ENCODE measurements at places on chromosomes 5 and 9. TPM values are rescaled to one million over a fixed set of nuclear protein-coding genes. Genes with fewer than 3 reads are reported as not detected.

- no peaks in the 10 kb centered on the region for H3K36me3 ChIP-seq
- H3K27me3 ChIP-seq = no peaks in the 10 kb centered on the region
- peaks cover 5% of the 10 kb centered on the region for H3K4me1 ChIP-seq
Observed at GRCh38 chr5:40841068-40841805, at the start of gene CARD6. TSS of gene CARD6 (plus strand) at chr5:40841367. CDS start at chr5:40841383, 16 bp downstream.

DNA sequence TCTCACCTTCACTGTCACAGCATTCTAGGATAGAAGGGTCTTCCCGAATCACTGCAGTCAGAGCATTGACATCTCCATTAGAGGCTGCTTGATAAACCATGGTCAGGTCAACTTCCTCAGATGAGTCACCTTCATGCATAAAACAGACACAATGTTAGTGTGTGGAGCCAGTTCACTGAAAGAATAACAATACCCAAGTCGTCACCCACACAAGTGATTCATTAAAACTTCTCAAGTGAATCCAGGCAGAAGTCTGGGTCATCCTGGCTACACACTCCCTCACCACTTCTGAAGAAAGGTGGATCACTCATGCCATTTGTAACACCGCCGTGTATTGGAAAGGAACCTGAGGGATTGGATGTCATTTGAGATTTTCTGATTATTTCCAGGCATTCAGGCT is 49.6 kb downstream of the ANKRD55 start:
- DNase-seq = no peak
- no peaks in the 10 kb centered on the region for H3K4me1 ChIP-seq
- no peak overlapping the region for H3K27ac ChIP-seq
- H3K4me3 ChIP-seq = no peak overlapping the region
- no peaks in the 10 kb centered on the region for H3K36me3 ChIP-seq

- H3K36me3 ChIP-seq = no peaks in the 10 kb centered on the region
- no peak for DNase-seq
- no peak overlapping the region for H3K4me3 ChIP-seq
- H3K27me3 ChIP-seq = no peaks in the 10 kb centered on the region
- H3K27ac ChIP-seq = no peak overlapping the region
- no peaks in the 10 kb centered on the region for H3K4me1 ChIP-seq
Observed at GRCh38 chr9:116039312-116039711, 114.3 kb upstream of the PAPPA start.

DNA sequence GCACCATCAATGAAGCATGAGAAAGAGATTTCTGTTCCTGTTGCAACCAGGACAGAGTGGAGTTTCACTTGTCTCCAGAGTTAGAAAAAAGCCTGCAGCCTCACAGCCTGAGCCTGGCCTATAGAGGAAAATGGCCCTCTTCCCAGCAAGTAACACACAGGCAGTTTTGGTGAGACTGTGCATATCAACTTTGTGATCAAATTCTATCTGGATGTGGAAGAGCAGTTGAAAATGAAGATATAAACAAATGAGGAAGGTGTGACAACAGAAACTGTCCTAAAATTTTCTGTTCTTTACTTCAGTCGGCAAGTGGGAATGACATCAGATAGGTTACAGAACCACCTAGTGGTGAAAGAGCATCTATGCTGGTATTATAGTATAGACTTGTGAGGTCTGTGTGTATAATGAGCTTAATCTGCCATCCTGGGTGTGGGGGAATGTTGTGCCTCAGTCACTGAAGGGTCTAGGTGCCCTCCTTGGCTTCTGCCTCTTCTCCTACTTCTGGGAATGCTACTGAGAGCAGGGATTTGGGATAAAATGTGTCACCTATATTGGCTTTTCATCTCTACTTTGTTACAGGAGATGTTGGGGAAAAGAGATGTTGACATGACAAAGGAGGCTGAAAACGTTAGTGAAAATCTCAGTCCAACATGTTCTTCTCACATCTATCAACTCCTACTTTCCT is 28.2 kb downstream of the YIPF5 start:
- H3K27ac ChIP-seq = no peak overlapping the region
- no peaks in the 10 kb centered on the region for H3K36me3 ChIP-seq
- no peak overlapping the region for H3K4me3 ChIP-seq
- H3K4me1 ChIP-seq = no peaks in the 10 kb centered on the region

GRCh38 chr5:15021266-15022046 is 149.9 kb upstream of the ANKH start:
- no peaks in the 10 kb centered on the region for H3K36me3 ChIP-seq
- no peaks in the 10 kb centered on the region for H3K4me1 ChIP-seq
- no peaks in the 10 kb centered on the region for H3K27me3 ChIP-seq
- no peak overlapping the region for H3K4me3 ChIP-seq
- H3K27ac ChIP-seq = no peak overlapping the region

- no peaks in the 10 kb centered on the region for H3K36me3 ChIP-seq
- DNase-seq = peak; percentile 59
- peak overlapping the region; percentile 62 for H3K27ac ChIP-seq
- H3K27me3 ChIP-seq = no peaks in the 10 kb centered on the region
Observed at GRCh38 chr9:134025606-134026541, 593 bp downstream of the BRD3OS start.

SH3PXD2B gene
- 71.8 TPM for total RNA-seq

DNA sequence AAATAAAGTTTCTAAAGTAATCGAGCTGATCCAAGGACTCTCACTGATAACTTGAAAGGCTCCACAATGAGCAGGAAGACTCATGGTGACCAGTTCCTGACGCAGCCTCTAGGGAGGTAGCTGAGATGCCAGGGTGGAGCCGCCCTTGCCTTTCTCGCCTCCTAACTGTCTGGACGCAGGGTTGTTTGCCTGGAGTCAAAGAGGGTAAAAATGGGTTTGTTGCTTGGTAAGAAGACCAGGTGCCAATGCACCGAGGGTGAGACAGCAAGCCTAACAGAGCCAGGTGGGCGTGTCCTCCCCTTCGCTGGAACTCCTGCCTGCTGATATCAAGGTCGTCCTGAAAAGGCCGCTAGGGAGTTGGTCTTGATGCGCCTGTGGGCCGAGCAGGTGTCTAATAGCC is 48.6 kb upstream of the FCN1 start:
- peaks cover 3% of the 10 kb centered on the region for H3K4me1 ChIP-seq
- DNase-seq = peak; percentile 6
- H3K36me3 ChIP-seq = no peaks in the 10 kb centered on the region
- H3K4me3 ChIP-seq = no peak overlapping the region
- no peaks in the 10 kb centered on the region for H3K27me3 ChIP-seq

PCDHB16 gene
- total RNA-seq = 6.6 TPM

- no peaks in the 10 kb centered on the region for H3K27me3 ChIP-seq
- H3K4me1 ChIP-seq = peaks cover 15% of the 10 kb centered on the region
- H3K36me3 ChIP-seq = no peaks in the 10 kb centered on the region
- H3K27ac ChIP-seq = peak overlapping the region; percentile 41
- H3K4me3 ChIP-seq = no peak overlapping the region
Observed at GRCh38 chr9:137638680-137639079, 19.9 kb downstream of the EHMT1 start.

DNA sequence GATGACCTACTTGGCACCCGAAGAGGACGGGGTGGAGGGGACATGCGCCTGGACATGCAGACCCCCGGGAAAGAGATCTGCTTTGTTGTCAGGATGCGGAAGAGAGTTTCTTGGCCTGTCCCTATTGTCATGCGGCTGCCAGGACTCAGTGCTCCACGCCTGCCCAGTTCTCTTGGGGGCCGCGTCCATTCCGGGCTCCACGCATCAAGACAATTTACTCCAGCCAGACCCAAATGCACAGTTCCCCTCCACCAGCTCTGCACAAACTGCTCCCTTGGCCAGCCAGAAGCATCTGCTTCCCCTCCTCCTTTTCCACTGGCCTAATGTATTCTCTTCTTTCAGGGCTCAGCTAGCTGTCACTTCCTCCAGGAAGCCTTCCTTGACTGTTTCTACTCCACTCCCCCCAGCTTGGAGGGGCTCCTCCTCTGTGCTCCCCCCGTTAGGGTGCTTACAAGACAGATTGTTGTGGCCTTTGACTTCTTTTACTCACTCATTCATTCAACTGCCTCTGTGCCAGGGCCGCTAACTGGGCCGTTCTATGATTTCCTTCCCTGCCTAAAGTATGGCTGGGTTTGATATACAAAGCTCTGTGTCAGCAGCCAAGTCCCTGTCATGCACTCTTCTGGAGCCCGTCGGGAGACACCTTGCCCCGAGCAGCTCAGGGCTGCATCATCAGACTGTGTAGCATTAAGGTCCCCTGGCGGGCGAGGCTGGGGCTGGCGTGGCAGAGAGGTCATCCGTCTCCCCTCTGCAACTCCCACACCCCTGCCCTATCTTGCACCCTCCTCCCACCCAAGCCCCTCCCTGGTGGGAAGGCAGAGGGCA is 6.6 kb downstream of the FIBCD1 start:
- DNase-seq = no peak
- no peaks in the 10 kb centered on the region for H3K36me3 ChIP-seq
- H3K27me3 ChIP-seq = peaks cover under 1% of the 10 kb centered on the region

DNA sequence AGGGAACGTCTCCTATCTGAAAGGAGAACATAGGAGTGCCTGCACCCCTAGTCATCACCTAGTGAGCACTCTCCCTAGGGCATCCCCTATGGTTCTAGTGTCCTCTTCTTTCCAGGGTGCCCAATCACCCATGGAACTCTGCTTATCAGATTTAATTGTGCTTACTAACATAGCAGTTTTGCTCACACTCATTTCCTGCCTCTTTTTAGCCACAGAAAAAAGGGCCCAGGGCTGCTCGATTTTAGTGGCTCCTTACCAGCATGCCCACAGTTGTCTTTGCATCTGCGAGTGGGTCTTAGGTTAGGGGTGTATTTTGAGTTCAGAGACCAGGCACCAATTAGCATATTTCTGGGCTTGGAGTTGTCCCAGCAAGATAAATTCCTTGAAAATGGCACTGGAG is 1110.2 kb downstream of the TAF11L14 start:
- no peak overlapping the region for H3K27ac ChIP-seq
- no peak overlapping the region for H3K4me3 ChIP-seq
- no peak for DNase-seq

AK1 gene
- 174 TPM for total RNA-seq

DNA sequence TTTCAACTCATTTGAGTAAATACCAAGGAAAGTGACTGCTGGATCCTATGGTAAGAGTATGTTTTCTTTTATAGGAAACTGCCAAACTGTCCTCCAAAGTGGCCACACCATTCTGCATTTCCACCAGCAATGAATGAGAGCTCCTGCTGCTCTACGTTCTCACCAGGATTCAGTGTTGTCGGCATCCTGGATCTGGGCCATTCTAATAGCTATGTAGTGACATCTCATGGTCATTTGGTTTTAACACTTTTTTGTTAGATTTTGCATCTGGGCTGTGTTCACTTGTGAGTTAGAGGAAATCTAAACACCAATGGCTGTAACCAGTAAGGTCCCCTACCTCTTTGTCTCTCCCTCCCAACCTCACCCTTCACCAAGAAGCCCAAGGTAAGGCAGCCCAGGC is 115.9 kb downstream of the ATPSCKMT start:
- H3K27me3 ChIP-seq = no peaks in the 10 kb centered on the region
- H3K4me3 ChIP-seq = no peak overlapping the region
- no peaks in the 10 kb centered on the region for H3K36me3 ChIP-seq
- H3K4me1 ChIP-seq = no peaks in the 10 kb centered on the region
- no peak overlapping the region for H3K27ac ChIP-seq

- DNase-seq = no peak
- H3K4me1 ChIP-seq = peaks cover 16% of the 10 kb centered on the region
- H3K27ac ChIP-seq = peak overlapping the region; percentile 92
- no peaks in the 10 kb centered on the region for H3K36me3 ChIP-seq
Observed at GRCh38 chr5:147455822-147456450, 53.9 kb downstream of the DPYSL3 start.

DNA sequence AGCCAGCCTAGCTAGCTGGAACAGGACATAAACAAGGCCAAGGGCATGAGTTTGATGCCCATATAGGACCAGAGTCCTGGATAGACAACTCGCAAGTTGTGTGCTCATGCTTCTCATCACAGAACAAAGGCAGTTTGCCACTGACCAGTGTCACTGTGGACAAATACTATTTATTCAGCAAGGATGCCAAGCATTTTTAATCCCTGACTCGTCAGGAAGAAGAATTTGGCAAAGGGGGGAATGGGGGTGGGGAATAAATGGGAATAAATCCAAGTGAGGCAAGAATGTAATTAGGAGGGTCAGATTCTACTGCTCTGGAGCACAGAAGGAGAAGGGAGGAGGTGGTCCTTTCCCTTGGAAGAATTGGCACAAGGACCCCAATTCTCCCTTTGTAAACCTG is 46.8 kb upstream of the ANKRD55 start:
- DNase-seq = no peak
- peaks cover 2% of the 10 kb centered on the region for H3K4me1 ChIP-seq
- H3K27ac ChIP-seq = no peak overlapping the region
- H3K4me3 ChIP-seq = no peak overlapping the region
- H3K27me3 ChIP-seq = no peaks in the 10 kb centered on the region
- H3K36me3 ChIP-seq = no peaks in the 10 kb centered on the region

CDH12 gene
- not detected for total RNA-seq

GRCh38 chr9:32991897-32992594 is 9.4 kb downstream of the APTX start:
- H3K36me3 ChIP-seq = no peaks in the 10 kb centered on the region
- H3K27ac ChIP-seq = no peak overlapping the region
- H3K4me3 ChIP-seq = no peak overlapping the region
- H3K4me1 ChIP-seq = peaks cover 4% of the 10 kb centered on the region
- DNase-seq = no peak
- H3K27me3 ChIP-seq = no peaks in the 10 kb centered on the region

GRCh38 chr5:178058321-178059012 is 54.9 kb upstream of the N4BP3 start:
- H3K27ac ChIP-seq = no peak overlapping the region
- no peaks in the 10 kb centered on the region for H3K27me3 ChIP-seq
- H3K36me3 ChIP-seq = no peaks in the 10 kb centered on the region
- H3K4me3 ChIP-seq = no peak overlapping the region
- no peaks in the 10 kb centered on the region for H3K4me1 ChIP-seq

DNA sequence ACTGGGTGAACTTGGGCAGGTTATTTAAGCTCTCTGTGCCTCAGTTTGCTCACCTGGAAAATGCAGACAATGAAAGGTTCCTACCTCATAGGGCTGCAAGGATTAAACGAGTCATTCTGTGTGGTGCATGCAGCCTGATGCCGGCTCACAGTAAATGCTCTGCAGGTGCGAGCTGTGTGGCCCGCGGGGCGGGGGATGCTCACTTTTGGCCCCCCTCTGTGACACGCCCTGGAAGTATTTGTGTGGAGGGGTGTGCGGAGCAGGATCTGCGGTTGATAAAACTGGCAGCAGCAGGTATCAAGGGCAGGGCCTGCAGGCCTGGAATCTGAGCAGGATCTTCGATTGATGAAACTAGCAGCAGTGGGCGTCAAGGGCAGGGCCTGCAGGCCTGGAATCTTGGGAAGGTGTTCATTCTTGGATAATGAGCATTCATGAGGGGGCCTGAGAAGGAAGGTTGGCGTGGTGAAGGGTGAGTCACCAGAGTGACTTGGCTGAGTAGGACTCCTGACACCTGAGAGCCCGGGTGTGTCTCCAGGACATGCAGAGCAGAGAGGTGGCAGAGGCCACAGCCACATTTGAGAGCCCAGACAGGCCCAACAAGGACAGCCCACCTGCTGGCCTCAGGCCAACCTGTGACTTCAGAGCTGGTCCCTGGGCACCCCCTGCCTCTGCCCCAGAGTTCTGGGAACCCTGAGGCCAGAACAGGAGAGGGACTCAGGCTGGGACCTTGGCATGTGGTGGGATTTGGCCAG is 11.9 kb downstream of the UNC5A start:
- no peak for DNase-seq
- no peaks in the 10 kb centered on the region for H3K27me3 ChIP-seq
- no peaks in the 10 kb centered on the region for H3K36me3 ChIP-seq
- H3K27ac ChIP-seq = no peak overlapping the region
- H3K4me3 ChIP-seq = no peak overlapping the region

Data from ovary (tissue), 10 donors.